ENCODE measurements at places on chromosomes 12 and 14.

- no peak for DNase-seq
Measured at GRCh38 chr12:90947869-90948268, 7.1 kb downstream of the CCER1 start.

DNA sequence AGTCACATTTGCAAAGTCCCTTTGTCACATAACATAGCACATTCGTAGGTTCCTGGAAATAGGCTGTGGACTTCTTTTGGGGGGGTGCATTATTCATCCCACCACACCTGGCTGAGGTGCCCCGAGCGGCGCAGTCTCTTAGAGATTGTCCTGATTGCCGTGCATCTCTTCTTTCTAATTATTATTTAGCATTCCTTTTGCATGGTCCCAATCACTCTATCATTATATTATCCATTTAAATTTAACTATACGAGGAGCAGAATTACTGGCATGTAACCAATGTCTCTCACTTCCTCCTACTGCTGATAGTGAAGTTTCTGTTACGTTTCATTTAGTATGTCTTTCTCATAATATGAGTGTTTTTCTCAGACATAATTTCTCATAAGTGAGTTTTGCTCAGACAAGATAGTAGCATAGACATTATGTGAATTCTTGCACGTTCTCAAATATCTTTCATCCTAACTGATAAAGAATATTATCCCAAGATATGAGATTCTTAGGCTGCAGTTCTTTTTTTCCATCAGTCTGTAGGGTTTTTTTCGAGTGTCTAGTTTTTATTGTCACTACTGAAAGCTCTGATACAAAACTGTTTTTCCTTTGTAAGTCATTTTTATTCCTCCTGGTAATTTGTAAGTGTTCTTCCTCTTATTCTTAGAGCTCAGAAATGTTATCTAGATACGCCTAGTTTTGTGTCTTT lies 444.3 kb downstream of the NELL2 start:
- DNase-seq, result no peak

DNA sequence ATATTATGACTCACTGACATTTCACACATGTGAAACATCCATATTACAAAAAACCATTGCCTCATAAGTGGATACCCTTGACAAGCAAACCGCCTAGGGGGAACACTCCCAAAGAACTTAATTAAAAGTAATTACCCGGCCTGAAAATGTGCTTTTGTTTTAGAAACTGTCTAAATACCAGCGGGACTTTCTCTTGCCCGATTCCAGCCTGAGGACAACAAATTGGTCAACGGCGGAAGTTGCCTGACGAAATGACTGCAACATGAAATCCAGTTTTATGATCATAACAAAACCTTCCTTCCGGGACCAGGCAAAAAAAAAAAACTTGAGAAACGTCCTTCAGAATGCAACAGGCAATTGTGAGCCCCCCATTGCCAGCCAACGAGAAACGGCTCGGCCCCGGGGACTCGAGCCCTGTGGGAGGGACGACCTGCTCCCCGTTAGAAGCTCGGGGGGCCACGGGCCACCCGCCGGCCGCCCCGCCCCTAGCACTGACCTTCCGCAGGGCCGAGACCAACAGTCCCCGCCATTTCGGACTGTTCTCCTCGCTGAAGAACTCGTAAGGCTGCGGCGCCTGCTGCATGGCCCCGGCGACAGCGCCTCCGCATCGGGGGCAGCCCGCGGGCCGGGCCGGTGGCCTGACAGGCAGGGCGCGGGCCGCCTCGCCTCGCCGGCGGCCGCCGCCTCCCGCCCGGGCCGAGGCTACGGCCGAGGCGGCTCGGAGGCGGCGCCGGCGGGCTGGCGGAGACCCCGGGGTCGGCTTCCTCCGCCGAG lies 490 bp downstream of the SOS2 start:
- DNase-seq, result peak; percentile 50

DNA sequence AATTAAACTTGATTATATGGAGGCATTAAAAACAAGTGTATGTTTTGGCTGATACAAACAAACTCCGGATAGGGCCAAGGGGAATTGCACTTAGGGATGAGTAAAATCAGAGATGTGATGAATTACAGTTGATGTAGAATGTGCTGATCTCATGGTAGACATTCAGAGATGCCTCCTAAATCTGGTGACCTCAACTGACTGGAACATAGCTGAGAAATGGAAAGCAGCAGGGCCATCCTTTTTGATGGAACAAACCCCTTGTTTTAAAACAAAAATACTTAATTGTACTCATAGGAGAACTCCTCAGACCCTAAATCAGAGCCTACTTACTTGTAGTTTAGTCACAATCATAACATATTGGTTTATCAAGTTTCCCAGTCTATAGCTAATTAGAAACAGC lies 122.8 kb downstream of the C12orf75 start:
- DNase-seq, result no peak

DNA sequence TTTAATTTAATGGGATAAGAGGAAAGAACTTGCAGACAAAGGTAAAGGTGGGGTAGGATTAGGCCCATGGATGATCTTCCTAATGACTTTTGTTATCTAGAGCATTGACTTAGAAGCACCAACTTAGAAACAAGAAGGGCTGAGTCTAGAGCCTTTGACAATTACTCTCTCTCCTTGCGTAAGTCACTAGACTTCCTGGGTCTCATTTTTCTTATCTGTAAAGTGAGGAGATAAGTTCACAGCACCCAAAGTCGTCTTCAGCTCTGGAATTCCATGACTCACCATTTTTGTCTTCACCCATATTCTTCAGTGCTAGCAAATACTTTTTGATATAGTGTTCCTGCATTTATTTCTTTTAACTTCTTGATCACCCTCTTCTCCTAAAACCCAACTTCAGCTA lies 75.7 kb downstream of the SSPN start:
- DNase-seq, result no peak

DNA sequence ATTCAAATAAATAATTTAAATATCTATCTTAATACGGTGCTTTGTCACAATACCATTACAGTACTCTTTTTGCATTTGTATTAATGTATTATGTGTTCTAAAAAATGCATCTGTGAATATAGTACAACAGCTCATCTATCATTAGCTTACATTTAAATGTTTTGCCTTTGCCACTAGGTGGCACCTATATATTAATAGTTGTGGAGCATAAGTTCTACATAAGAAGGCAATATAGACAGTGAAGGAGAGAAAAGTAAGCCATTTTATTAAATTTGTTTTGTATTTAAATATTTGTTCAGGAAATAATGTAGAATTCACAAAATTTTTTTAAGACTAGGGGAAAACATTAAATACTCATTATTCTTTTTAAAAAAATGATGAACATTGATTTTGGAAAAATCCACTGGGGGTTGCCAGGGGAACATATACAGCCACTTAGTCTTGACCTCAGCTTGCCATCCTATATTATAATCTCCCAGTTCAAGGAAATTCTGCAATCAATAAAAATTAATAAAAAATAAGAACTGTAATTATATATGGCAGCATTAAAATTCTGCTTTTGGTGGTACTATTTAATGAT lies 9.8 kb downstream of the CCER1 start:
- no peak for DNase-seq

- no peak for DNase-seq
Measured at GRCh38 chr12:76637807-76638206, 78.2 kb upstream of the OSBPL8 start.

- no peak for DNase-seq
Measured at GRCh38 chr12:108430245-108430644, 84.8 kb upstream of the FICD start.

DNA sequence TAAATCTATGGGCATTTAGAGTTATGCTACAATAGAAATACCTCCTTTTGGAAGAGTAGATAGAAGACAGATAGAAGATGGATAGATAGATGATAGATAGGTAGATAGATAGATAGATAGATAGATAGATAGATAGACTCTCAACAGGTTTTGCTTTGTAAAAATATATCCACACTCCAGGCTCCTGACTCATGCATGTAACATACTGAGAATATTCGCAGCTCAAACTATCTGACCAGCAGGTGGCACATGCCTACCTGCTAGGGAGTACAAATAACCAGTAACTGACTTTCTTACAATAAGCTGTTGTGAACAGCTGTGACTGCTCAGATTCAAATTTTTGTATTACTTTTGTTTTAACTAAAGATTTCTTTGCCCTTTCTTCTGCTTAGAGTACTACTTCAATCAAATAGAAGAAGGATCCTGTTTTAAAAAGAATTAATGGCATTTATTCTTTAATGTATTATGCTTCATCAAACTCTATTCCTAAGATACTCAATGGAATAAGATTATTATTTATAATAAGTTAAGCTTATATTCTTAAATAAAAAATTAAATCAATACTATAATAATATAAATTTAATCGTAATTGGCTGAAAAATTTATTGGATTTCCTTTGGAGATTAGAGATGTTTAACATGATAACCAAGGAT lies 15.8 kb upstream of the CPNE8 start:
- DNase-seq, result no peak

DNA sequence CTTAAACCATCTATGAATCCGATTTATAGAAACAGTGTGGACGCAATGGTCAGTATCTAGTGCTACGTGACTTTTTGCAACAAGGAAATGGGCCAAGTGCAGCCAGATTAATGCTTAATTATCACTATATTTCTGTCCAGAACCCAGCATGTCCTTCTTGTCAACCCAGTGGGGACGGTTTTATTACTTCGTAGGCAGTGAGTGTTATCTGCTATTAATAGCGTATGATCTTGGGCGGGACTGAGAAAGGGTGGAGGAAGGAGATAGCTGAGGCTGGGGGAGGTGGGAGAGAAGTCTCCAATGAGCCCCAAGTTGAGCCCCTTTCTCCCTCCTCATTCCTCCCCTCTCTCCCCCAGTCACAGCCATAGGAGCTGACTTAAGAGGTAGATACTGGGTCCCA lies 59.7 kb upstream of the FAM222A start:
- no peak for DNase-seq

- no peak for DNase-seq
Measured at GRCh38 chr14:55979096-55979495, 139.1 kb upstream of the PELI2 start.

- DNase-seq, result no peak
Measured at GRCh38 chr12:119758234-119758633, 90.3 kb downstream of the PRKAB1 start.

- no peak for DNase-seq
Measured at GRCh38 chr12:125229878-125230530, 164.8 kb downstream of the AACS start.

DNA sequence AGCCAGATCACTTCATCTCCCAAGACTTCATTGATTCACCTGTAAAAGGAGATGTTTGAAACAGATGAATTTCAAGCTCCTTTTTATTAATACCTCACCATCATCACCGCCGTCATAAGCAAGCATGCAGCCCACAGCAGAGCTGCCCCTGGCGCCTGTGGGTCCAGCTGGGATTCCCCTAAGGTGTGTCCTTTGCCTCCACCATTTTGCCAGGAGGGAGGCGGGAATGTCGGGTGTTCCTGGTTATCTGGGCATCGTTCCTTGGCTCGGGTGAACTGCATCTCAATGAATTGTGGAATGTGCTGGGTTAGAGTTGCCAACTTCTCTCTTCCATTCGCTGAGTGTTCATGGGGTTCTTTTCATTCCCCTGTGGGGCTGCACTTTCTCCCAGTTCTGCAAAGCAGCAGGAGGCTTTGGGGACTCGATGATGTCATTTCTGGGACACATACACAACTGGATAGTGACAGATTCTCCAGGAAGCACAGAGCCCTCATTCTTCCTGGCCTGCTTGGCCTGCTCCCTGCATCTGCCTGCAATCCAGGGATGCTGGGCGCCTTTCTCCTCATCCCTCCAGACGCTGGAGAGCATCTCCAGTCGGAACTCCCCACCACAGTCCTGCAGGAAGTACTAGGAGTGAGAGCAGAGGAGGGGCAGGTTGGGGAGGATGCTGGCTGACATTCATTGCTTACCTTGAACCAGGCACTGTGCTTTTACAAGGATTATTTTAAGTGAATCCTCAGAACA lies 10.1 kb downstream of the CCND2 start:
- DNase-seq, result peak; percentile 34

- no peak for DNase-seq
Measured at GRCh38 chr12:94078138-94078723, 70.1 kb upstream of the PLXNC1 start.

DNA sequence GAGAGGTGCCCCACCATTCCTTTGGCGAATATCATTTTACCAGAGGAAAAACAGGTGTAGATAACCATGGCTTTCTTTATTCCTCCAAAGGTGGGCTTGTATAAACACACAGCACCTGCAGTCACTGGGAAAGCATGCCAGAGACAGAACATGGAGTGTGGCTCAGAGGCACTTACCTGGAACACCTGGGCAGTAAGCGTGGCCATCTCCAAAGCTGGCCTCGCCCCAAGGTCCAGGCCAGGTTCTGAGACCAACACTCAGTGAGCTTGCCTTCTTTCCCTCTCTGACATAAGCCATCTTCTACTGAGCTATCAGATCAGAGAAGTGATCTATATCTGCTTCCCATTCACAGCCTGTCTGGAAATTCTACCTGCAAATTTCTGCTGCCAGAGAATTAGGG lies 70.5 kb downstream of the NUAK1 start:
- no peak for DNase-seq

DNA sequence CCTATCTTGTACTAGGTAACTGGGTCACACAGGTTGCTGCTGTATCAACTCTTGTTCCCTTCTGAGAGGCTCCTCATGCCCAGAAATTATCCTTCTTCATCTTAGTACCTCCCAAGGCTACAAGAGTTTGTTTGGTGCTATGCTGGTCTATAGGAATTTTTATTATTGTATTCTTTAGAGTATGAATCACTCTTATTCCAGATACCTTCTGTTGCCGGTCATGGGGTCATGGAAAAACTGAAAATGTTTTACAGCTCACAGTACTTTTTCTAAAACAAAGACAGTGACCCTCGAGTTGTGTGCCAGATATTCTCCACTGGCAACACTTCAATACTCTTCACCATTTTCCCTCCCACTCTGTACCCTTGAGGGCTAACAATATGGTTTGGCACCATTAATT lies 1598.0 kb upstream of the TMEM132C start:
- DNase-seq, result no peak

DNA sequence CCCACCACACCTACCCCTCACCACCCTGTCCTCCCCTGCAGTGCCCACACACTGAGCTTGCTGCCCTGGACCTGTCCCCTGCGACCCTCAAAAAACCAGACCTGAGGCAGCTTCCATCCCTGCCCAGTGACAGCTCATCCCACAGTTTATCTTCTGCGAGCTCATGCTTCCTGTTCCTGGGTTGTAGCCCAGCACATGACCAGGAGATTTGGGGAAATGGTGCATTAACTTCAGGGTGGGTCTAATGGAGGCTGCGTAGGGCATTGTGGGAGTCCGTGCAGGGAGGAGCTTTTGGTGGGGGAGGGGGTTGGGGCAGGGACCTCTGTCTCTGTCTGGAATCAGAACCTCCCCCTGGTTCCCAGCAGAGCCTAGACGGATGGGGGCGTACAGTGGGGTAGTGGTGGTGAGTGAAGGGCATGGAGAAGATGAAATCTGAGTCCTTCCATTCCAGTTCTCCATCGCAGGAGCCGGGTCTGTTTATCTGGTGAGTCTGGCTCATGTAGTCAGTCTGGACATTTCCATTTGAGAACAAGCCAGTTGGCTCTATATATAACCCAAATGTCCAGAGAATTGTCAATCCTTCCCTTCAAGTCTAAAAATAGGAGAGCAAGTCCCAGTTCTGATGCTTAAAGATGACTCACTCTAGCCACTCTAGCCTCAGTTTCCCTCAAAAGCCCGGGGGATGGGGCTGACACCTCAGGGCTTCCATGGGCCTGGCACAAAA lies 270.9 kb downstream of the CACNA1C start:
- DNase-seq, result no peak
